ENCODE measurements at places on chromosomes 5 and 9.
A peak's percentile ranks its signal among the peaks of the same experiment; 100 is the strongest.

DNA sequence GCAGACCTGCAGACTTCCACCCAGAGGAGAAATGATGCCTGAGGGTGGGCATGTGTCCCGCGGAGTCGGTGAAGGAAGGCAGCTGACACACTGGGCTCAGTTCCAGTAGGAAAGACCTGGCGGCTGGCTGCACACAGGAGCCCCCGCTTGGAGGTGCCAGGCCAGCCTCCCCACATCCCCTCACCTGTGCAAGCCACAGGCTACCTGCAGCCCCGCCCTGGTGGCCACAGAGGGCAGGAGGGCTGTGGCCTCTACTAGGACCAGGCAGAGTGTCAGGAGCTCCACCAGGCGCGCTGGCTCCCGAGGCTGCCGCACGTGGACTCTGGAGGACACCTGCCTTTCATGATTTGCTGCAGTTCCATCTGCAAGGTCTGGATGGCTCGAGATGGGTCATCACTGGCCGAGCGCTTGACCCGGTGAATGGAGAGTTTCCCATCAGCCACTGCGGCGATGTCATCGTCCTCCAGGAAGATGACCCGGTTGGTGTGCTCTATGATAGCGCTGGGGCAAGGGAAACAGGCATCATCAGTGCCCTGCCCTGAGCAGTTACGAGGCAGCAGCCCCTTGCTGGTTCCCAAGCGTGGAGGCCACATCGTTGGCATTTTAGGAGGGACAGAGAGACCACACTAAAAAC lies 26.7 kb upstream of the MAPK9 start:
- H3K36me3 ChIP-seq, result no peaks in the 10 kb centered on the region
- no peak overlapping the region for H3K27ac ChIP-seq
- 0 out of 2 replicates have a peak, but pooled peaks cover 5% of the 10 kb centered on the region for H3K4me1 ChIP-seq
- no peak for DNase-seq
- no peak overlapping the region for H3K4me3 ChIP-seq

DNA sequence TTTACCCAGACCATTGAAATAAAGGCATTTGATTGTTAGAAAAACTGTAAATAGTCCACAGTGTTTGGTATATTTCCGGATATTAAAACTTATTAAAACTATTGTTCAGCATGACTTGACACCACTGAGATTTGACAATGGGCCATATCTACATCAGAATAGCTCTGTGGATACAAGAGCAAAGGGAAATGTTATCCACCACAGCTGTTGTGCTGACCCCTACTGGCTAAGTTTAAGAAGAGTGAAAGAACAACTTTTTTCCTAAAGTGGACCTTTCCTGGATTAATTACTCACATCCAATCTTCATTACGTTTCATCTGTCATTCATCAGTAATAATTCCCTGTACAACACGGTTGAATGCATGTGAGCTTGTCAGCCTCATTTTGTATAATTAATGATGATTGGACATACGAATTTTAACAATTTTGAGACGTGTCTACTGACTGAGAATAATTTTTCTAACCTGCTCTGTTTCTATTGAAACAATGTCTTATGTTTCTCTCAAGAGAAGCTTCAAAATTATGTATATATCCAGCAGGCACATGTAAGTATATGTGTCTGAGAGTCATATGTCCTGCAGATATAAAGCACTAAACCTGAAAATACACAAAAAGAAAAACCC lies 1952.6 kb downstream of the MAT2B start:
- no peak overlapping the region for H3K4me3 ChIP-seq
- no peaks in the 10 kb centered on the region for H3K36me3 ChIP-seq
- H3K4me1 ChIP-seq, result no peaks in the 10 kb centered on the region
- H3K27ac ChIP-seq, result no peak overlapping the region
- DNase-seq, result peak; percentile 29
- no peaks in the 10 kb centered on the region for H3K27me3 ChIP-seq

DNA sequence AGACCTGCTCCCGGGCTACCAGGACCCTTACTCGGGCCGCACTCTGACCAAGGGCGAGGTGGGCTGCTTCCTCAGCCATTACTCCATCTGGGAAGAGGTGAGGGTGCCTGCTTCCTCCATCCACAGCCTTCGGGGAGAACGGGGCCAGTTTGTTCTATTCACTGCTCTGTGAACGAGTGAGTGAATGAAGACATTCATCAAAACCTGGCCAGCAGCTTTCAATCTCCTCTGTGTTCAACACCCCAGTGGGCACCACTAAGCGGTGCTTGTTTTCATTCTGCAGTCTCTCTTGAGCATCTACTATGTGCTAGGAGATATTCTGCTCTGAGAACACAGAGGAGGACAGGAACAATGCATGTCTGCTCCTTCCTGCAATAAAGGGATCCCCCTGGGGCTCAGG lies 10.6 kb downstream of the CERCAM start:
- H3K27ac ChIP-seq, result no peak overlapping the region
- no peak for DNase-seq
- H3K4me3 ChIP-seq, result no peak overlapping the region
- no peaks in the 10 kb centered on the region for H3K36me3 ChIP-seq

- H3K27me3 ChIP-seq, result no peaks in the 10 kb centered on the region
- H3K4me1 ChIP-seq, result no peaks in the 10 kb centered on the region
- no peak overlapping the region for H3K27ac ChIP-seq
- peaks cover 45% of the 10 kb centered on the region for H3K36me3 ChIP-seq
Observed at GRCh38 chr9:92047500-92047899, 67.7 kb downstream of the SPTLC1 start.

- no peak for DNase-seq
- no peaks in the 10 kb centered on the region for H3K4me1 ChIP-seq
- no peaks in the 10 kb centered on the region for H3K27me3 ChIP-seq
- peaks cover 7% of the 10 kb centered on the region for H3K36me3 ChIP-seq
- H3K4me3 ChIP-seq, result no peak overlapping the region
- no peak overlapping the region for H3K27ac ChIP-seq
Observed at GRCh38 chr9:100286257-100286656, 66.5 kb downstream of the TEX10 start.

DNA sequence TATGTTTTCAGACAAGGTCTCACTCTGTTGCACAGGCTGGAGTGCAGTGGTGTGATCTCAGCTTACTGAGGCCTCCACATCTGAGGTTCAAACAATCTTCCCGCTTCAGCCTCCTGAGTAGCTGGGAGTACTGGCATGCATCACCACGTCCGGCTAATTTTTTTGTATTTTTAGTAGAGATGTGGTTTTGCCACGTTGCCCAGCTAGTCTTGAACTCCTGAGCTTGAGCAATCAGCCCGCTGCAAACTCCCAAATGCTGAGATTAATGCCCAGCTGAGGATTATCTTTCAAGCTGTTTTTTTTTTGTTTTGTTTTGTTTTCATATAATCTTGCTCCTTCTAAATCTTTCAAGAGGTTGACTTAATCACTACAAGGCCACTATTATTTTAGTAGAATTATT lies 47.3 kb upstream of the SLC28A3 start:
- H3K36me3 ChIP-seq, result no peaks in the 10 kb centered on the region
- H3K4me3 ChIP-seq, result no peak overlapping the region
- H3K4me1 ChIP-seq, result no peaks in the 10 kb centered on the region
- no peak overlapping the region for H3K27ac ChIP-seq
- no peak for DNase-seq
- no peaks in the 10 kb centered on the region for H3K27me3 ChIP-seq

DNA sequence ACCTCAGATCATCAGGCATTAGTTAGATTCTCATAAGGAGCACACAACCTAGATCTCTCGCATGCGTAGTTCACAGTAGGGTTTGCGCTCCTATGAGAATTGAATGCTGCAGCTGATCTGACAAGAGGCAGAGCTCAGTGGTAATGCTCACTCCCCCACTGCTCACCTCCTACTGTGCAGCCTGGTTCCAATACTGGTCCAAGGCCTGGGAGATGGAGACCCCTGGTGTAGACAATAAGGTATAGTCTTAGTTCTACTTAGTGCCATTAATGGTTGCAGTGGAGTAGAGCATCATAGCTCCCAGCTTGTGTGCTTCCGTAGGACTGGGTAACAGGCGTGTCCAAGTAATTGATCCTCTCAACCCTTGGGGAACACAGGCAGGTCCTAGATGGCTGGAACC lies 70.4 kb upstream of the ANKRD55 start:
- no peak overlapping the region for H3K27ac ChIP-seq
- no peak overlapping the region for H3K4me3 ChIP-seq
- H3K36me3 ChIP-seq, result no peaks in the 10 kb centered on the region
- DNase-seq, result no peak
- no peaks in the 10 kb centered on the region for H3K27me3 ChIP-seq

GRCh38 chr5:161001604-161002003 lies 149.6 kb upstream of the ATP10B start:
- no peak overlapping the region for H3K4me3 ChIP-seq
- H3K36me3 ChIP-seq, result no peaks in the 10 kb centered on the region
- no peak overlapping the region for H3K27ac ChIP-seq
- H3K4me1 ChIP-seq, result no peaks in the 10 kb centered on the region
- no peak for DNase-seq
- no peaks in the 10 kb centered on the region for H3K27me3 ChIP-seq

GRCh38 chr5:51691538-51692079 lies 308.4 kb downstream of the ISL1 start:
- H3K27me3 ChIP-seq, result no peaks in the 10 kb centered on the region
- DNase-seq, result peak; percentile 68
- H3K27ac ChIP-seq, result no peak overlapping the region
- peaks cover 13% of the 10 kb centered on the region for H3K4me1 ChIP-seq

DNA sequence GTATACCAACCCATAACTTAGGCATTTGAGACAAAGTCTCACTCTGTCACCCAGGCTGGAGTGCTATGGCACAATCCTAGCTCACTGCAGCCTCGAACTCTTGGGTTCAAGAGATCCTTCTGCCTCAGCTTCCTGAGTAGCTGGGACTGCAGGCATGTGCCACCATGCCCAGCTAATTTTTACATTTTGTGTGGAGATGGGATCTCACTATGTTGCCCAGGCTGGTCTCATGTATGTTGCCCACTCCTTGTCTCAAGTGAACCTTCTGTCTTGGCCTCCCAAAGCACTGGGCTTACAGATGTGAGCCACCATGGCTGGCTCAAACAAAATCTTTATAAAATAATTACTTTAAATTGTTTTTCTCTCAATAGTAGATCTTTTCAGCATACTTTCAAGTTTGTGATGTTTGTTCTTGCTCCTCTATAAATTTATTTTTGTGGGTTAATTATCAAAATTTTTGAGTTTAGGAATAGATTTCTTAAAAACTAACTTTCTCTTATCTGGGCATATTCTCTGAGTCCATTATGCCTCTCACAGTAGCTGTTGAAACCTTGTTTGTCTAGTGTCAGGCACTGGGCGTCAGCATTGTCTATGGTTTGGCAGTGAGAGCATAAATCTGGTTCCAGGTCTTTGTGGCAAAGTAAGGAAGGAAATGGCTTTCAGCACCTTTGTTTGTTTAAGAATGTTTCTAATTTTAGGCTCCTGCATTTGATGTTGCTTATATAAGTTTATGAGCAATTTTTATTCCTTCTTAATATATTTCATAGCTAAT lies 38.7 kb downstream of the NLN start:
- no peak overlapping the region for H3K4me3 ChIP-seq
- no peak overlapping the region for H3K27ac ChIP-seq
- H3K4me1 ChIP-seq, result peaks cover 3% of the 10 kb centered on the region
- DNase-seq, result peak; percentile 61
- no peaks in the 10 kb centered on the region for H3K36me3 ChIP-seq
- no peaks in the 10 kb centered on the region for H3K27me3 ChIP-seq

- no peaks in the 10 kb centered on the region for H3K27me3 ChIP-seq
- H3K4me3 ChIP-seq, result no peak overlapping the region
- H3K36me3 ChIP-seq, result no peaks in the 10 kb centered on the region
- no peak for DNase-seq
Observed at GRCh38 chr9:85278769-85279168, 463.0 kb downstream of the AGTPBP1 start.

DNA sequence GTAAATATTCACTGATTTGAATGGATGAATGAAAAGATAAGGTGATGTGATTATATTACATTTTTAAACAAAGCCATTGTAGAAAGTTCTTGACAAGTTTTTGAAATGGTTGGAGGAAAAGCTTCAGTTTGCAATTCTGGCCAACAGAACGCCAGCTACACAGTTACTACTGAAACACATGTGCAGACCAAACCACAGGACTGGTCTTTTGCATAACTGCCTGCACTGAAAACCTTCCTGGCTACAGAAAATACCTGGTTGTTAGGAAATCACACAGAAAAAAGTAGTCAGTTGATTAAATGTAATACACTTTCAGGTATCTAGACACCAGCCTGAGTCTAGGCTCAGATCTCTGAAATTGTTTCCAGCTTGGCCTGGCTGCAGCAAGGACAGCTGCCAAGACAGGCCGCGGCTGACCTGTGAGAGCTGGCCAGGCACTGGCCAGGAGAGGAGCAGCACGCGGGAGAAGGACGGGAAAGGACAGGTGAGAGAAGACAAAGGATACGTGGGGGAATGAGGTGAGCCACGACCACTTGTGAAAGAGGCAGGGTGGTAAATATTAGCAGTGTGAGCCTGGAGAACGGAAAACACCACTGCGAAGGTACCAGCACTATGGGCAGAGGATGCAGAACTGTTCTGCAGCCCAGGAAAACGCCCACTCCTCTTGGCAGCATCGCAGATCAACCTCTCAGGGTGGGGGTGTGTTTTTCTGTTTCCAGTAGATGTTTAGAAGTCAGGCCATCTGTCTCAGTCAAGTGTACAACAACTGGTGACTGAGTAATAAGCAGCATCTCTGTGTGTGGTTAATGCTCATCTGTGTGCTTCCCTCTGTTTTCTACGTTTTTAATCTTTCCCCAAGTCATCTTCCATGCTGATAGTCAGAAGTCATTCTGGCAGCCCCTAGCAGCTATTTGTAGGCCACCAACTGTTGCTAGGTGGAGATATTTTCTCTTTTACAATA lies 137.4 kb downstream of the SCAMP1 start:
- H3K27ac ChIP-seq, result no peak overlapping the region
- H3K36me3 ChIP-seq, result no peaks in the 10 kb centered on the region
- no peak overlapping the region for H3K4me3 ChIP-seq
- no peaks in the 10 kb centered on the region for H3K27me3 ChIP-seq

DNA sequence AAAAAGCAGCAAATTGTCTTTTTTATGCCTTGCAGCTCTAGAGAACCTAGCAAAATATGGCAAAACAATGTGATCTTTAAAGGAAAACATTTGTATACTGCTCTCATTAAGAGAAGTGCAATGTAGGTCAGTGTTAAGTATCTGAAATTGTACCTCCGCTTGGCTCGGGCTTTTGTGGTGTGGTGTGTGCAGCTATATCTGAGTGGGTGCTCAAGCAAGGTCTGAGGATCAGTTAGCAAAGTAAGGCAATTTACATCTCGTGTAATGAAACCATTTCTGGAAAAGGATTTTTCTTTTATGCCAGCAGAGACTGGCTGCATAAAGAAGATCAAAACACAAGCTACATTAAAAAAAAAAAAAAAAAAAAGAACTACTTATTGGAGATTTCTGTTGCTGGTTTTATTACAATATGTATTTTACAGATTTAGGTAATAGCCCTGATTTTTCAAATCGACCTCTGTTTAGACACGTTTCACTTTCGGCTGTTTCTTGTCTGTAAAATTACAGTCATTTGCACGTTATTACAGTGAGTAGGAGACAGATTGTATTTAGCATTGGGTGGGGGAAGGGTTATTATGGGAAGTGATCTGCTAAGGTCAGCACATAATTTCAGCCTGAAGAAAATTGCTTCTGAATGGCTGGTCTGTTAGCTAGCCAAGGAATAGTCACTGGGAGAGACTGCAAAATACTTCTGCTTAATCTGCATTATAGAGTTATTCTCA lies 7.9 kb upstream of the ZNF608 start:
- 0 out of 2 replicates have a peak, but pooled peaks cover 8% of the 10 kb centered on the region for H3K4me1 ChIP-seq
- no peak for DNase-seq
- H3K27me3 ChIP-seq, result no peaks in the 10 kb centered on the region
- H3K27ac ChIP-seq, result no peak overlapping the region
- no peak overlapping the region for H3K4me3 ChIP-seq

Data from PC-3 (cell line).